ENCODE measurements at places on chromosomes 5 and 9.

- peak; percentile 61 for DNase-seq
These were observed 617.8 kb downstream of the PDE4D start for GRCh38 chr5:59275510-59276324.

DNA sequence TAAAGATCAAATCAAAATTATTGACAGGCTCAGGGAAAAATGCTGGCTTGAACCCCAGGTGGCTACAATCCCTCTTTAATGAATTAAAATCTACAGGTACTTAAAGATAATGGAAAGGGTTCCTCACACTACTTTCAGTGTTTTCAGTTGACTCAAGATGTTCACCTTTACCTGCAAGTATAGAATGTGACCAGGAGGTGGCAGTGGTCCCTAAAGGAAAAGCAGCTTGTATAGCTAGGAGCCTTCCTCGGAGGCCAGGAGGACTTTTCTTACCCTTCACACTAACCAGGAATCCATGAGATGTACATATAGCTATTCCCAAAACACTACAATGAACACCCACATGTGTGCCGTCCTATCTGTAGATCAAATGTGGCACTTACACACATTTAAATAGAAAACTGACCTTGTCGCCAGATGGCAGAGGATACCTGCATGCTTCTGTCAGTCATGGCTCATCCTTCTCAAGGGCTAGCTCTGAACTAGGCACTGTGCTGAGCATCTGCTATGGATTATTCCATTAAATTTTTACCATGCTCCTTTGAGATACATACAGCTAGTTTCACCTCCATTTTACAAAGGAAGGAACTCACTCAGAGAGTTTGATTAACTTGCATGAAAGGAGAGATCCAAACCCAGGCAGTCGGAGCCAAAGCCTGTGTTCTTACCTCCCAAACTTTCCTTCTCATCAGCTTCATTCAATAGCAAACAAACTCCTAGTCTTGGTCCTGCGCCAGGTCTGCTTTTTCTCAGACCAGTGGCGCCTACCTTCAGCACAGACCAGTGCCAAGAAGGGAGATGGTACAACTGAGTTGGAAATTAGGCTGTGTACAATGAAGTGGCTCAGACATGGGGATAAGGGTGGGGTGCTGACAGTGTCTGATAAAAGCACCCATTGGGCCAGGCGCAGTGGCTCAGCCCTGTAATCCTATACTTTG, 24.5 kb downstream of the C9orf152 start:
- DNase-seq: peak; percentile 84

DNA sequence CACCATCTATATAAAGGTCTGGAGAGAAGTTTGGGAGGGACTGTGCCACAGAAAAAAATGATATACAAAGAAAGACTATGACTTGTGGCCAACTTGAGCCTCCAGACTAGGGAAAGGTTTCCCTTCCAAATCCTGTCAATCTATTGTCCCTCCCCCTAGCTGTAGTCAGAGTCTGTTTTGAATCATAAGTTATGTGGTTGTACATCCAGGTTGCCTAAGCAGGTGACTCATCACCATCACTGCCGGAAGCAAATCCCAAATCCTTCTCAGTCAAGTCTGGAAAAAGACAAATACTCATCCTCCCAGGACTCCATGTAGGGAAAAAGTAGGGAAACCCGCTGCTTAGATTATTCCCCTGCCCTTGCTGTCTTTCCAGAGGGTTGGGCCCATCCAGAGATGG, 235.7 kb downstream of the CDK5RAP2 start:
- no peak for DNase-seq

DNA sequence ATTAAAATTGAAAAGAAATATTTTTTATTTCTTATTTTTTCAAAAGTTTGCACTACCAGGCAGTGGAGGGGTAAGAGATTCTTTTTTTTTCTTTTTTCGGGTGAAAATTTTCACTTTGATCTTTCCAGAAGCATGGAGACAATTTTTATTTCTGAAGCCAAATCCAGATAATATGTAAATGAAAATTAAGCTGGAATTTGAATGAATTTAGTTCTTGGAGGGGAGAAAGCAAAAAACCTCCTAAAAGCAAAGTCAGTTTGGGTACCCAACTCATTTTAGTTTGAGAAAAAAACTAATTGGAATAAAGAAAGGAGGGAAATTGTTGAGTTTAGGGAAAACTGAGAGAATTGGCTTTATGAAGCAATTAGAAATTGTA, 872 bp downstream of the ZNF618 start:
- DNase-seq: no peak

GRCh38 chr5:19713740-19714139, 274.3 kb downstream of the CDH18 start:
- DNase-seq: no peak

- no peak for DNase-seq
These were observed 7.4 kb upstream of the SNCAIP start for GRCh38 chr5:122304471-122305215.

DNA sequence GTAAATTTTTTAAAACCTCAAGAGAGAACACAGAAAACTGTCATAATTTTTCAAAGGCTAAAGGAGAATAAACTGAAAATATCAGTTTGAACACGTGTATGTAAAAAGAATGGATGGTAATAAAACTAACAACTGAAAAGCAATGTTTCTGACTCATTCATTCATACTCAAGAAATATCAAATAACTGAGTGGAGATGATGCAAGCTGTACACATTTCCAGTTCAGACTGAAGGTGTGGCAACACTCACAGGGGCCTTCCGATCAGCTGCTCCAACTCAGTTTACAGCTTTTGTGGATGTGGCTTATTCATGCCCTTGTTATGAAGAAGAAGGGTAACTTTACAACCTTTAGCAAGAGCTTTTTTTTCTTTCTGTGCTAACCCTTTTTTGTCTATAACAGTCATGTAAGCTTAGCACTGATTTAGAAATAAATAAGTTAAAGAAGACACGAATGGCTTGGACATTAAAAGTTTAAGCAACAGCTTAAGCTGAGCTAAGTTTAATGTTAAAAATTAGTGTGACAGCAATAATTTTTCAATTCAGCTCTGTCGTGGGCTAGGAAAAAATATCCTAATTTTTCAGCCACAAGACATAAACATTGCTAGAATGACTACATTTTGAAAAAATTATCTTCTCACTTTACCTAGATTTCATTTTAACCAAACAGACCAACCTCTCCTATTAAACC, 453.5 kb downstream of the RAB3C start:
- no peak for DNase-seq

- DNase-seq: no peak
These were observed 9.5 kb downstream of the SIL1 start for GRCh38 chr5:139188558-139189270.

GRCh38 chr5:120545951-120546350, 81.9 kb downstream of the PRR16 start:
- no peak for DNase-seq

- no peak for DNase-seq
These were observed 284.9 kb downstream of the BNC2 start for GRCh38 chr9:16585591-16585990.

GRCh38 chr9:76086539-76086938, 196.1 kb downstream of the PCSK5 start:
- DNase-seq: no peak

- no peak for DNase-seq
These were observed 1625.6 kb upstream of the ACO1 start for GRCh38 chr9:30758726-30759446.

DNA sequence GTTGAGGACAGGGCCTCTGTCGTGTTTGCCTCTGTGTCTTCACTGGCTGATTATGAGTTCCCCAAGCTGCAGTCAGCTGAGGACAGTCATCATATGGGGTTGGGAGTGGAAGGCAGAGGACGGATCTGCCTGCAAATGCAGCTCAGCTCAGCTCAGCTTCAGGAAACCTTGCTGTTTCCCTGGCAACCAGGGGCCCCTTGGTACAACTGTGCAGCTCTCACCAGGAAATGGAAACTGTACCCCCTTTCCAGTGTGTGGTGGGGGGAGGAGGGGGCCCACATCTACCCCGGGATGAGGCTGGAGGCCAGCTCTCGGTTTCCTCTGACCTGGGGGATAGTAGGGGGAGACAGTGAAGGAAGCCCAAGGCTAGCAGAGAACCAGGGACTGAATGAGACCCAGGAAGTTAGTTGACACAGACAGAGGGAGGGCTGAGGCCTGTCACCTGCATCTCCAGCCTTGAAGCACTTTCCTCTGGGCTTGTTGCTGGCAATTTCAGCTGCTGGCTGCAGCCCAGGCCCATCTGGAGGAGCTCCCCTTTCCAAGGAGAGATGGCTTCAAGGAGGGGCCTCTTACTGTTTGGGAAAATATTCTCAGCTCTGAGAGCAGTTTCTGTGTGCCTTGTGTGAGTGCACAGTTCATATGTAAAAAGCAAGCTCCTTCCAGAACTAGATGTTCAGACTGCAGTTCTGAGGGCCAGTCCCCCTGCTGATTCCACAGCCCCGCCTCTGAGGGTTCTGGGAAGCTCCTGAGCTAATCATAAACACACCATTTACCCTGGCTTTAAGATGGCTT, 6.9 kb downstream of the ANXA6 start:
- DNase-seq: no peak

DNA sequence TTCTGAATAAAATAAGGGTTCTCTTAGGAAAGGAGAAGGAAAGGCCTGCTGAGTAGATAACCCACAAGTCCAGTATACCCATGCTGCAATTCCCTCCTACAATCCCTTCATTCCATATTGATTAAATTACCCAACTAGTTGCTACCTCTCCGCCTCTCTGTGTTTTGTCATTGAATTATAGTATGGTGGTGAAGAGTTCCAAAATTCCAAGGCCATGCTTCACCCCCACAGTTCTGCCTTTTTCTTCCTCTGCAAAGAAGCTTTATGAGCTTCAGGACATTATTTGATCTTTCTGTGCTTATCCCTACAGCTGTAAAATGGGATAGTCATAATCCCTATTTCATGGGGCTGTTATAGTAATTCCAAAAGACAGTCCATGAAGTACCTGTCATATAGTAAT, 215.6 kb downstream of the ACTL7B start:
- no peak for DNase-seq

- no peak for DNase-seq
These were observed 50.7 kb downstream of the SPEF2 start for GRCh38 chr5:35668319-35668718.

DNA sequence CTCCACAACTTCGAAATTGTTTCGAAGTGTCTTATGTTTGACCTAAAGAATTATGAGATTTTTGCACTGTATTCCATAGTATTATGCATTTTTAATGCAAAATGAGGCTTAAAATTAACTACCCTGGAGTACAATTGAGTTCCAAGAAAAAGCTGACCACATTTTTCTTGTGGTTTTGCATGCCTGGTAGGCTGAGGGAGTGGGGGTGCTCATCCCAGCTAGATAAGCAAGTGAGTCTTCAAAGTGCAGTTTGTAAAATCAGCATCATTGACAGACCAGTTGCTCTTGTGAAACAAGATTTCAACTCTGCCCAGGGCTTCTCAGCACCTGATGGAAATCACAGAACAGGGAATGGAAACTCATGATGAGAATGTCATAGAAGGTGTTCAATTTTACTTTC, 17.0 kb upstream of the NDUFS4 start:
- no peak for DNase-seq

DNA sequence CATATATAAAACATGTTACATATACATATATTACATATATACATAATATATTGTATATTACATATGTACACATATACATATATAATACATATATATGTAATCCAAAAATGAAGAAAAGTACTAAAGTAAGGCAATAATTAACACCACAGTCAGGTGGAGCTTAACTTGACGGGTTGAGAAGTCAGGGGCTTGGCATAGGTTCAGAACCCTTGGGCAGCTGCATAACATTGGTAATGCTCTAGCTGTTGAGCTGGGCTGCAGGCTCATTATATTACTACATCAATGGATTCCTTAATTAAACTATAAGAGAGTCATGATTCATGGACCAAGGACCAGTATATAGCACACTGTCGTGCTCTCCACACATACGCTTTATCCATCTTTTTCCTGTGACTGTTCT, 435.2 kb upstream of the ADAMTS16 start:
- DNase-seq: no peak

- DNase-seq: peak; percentile 73
These were observed 284.5 kb downstream of the TMEM38B start for GRCh38 chr9:105978826-105979225.

- no peak for DNase-seq
These were observed 11.7 kb upstream of the ESM1 start for GRCh38 chr5:54997081-54997480.

GRCh38 chr9:126788046-126788445, 16.8 kb upstream of the ZBTB43 start:
- DNase-seq: no peak

DNA sequence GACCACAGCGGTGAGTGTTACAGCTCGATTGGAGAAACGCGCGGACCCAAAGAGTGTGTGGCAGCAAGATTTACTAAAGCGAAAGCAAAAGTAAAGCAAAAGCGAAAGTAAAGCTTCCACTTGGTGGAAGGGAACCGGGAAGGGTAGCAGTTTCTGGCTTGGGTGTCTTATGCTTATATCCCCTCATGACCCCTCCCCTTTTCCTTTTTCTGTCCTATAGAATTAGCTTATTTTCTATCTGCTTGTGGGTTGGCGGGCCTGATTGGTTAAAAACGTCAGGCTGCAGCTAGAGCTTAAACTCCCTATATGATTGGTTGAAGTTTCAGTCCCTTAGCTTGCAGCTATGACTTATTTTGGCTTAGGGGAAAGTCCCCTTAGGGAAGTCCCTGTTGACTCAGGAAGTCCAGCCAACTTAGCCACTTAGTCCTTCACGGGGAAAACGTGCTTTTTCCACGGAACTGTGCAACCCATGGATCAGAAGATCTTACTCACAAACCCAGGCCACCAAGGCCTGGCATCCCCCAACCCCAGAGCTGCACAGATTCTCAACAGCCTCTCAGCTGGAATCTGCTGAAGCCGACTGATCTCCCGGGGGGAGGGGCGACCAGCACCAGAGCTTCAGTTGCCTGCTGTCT, 114.2 kb upstream of the ADAMTS16 start:
- DNase-seq: no peak

- DNase-seq: no peak
These were observed 15.5 kb upstream of the CTNNA1 start for GRCh38 chr5:138737494-138738265.
